Fibroblast of skin of back (primary cell): ENCODE measurements at places on chromosomes 13 and 19.

DNA sequence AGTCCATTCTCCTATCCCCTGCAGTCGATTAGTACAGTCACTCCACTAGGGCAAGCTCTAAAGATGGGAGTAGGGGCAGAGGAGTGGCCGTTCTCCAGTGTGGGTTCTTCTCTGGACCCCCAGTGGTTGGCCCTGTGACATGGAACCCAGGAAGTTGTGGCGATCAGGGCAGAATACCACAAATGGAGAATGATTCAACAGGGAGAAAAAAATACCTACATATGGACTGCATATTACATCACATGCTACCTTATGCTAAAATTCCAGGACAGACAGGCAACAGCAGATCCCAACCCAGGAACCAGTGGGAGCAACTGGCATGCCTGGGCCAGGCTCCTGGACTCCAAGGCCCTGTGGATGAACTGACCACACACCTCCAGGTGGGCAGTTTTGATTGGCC, 20.4 kb downstream of the POU2F2 start:
- DNase-seq: peak; percentile 81

DNA sequence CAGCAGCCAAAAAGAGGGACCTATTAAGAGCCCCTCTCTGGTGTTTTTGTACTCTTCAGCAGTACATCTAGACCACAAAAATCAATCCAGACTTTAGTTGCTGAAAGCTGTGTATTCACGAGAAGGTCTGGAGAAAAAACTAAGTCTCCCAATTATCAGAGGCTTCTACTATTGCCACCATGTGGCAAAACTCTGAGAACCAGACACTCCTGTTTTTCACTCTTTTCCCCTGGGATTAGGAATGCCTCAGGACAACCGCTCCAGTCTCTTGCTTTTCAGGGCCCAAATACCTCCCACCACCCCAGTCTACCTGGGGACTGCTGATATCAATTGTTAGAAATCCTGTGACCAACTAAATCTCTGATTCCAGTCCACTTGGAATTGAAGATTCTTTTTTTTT, 30.1 kb upstream of the OBI1 start:
- DNase-seq: no peak

DNA sequence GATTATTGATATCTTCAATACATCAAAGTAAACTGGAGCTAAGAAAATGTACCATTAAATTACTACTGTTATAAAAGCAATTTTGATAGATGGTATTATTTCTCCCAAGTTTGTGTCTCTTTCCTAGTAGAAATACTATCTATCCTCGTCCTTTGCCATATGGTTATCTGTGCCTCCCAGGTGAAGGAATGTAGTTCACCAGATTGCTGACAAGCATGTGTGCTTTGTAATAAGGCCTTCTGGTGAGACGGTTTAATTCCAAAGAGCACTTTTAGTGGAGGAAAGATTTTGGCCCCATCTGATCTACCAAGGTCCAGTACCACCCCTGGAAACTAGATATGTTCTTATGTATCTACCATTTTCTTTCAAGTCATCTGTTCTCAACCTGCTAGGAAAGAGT, 243.6 kb downstream of the DLEU7 start:
- DNase-seq: no peak

DNA sequence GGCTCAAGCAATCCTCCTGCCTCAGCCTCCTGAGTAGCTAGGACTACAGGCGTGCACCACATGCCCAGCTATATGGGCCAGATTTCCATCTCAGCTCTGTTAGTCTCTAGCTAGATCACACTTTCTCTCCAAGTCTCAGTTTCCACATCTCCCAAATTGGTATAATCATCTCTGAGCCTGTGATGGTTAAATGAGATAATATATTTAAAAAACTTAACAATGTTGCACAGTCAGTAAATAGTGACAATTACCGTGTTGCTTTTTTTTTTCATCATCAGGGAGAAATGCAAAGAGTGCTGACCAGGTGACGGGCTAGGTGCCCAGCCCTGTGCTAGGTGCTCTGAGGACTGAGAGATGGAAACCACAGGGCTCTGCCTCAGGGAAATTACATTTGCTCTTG, 36.9 kb upstream of the C19orf12 start:
- DNase-seq: no peak

- DNase-seq: no peak
Observed at GRCh38 chr13:48562296-48563066, 29.6 kb upstream of the RCBTB2 start.

DNA sequence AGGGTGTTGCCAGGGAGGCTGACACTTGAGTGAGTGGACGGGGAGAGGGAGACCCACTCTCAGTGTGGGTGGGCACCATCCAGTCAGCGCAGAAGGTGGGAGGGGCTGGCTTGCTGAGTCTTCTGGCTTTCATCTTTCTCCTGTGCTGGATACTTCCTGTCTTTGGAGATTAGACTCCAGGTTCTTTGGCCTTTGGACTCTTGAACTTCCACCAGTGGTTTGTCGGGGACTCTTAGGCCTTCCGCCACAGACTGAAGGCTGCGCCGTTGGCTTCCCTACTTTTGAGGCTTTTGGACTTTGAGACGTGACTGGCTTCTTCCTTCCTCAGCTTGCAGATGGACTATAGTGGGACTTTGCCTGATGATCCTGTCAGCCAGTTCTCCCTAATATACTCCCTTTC, 4.3 kb upstream of the LENG8 start:
- DNase-seq: no peak

- no peak for DNase-seq
Observed at GRCh38 chr19:5189318-5189607, 151.3 kb downstream of the PTPRS start.

- DNase-seq: peak; percentile 11
Observed at GRCh38 chr19:3880471-3881271, at the start of gene ATCAY. ATCAY (plus strand) TSS chr19:3880685; CDS start chr19:3885768, 5,083 bp downstream.

GRCh38 chr13:44523146-44524015, 52.7 kb downstream of the TSC22D1 start:
- DNase-seq: peak; percentile 50

- no peak for DNase-seq
Observed at GRCh38 chr13:32257649-32258048, 57.5 kb downstream of the ZAR1L start.

- no peak for DNase-seq
Observed at GRCh38 chr19:53147645-53148044, 11.2 kb downstream of the ZNF347 start.

GRCh38 chr19:38952395-38953165, 21.8 kb downstream of the MRPS12 start:
- peak; percentile 20 for DNase-seq

DNA sequence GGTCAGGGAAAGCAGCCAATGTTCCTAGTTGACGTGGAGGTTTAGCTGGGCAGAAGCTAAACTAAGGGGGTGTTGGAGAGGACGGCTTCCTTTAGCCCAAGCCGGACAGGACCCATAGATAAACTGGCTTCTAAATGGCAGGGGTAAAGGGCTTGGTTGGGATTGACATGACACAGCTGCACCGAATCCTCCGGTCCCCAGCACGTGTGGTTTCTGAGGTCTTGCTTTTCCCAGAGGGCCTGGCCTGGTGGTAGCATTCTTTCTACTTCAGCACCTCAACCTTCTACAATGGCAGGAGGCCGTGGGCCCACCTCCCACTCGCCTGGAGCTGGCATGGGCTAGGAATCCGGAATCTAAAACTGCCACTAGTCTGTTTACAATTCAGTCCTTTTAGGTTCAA, 163.0 kb downstream of the FGF9 start:
- DNase-seq: no peak

DNA sequence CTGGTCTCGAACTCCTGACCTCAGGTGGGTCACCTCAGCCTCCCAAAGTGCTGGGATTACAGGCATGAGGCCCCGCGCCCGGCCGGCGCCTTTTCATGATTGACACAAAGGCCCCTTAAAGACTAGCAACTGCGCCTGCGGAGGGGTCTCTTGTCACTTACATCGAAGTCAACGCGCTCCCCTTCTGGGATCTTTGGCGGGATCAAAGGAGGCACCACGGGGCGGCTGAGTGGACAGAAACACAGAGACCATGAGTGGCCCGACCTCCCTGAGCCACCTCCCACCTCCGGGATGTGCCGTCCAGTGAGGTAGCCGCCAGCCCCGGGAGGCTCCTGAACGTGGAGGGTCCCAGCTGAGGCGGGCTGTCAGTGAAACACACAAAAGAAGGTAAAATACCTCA, 7.3 kb downstream of the TNNT1 start:
- DNase-seq: no peak

DNA sequence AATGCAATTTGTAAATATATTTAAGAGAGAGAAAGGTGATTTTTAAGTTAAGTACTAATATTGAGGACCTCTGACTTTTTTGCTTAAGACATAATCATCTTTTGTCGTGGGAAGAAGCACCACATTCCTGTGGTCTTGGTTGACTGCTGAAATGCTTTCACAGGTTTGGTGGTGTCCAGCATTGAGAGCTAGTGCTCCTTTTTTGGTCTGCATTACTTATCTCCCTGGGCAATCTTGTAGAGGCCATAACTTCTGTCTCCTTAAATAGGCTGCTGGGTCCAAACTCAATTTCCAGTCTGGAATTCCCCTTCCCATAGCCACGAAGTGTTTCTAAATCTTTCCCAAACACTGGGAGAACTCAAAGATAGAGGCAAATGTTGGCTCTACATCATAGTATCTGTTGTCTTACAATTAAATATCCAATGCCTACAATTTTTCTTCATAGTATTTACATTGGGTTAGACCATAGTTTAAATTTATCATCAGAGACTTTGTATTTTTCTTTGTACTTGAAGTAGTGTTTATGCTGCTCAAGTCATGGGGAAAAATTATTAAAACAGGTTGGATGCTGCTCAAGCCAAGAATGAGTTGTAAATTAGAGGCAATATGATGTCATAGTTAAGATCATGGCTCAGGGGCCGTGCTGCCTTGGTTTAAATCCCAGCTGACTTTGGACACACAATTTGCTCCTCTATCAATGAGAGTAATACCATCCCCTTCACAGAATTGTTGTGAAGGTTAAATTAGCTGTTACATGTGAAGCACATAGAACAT, 105.6 kb downstream of the POSTN start:
- peak; percentile 99 for DNase-seq

GRCh38 chr13:46665633-46666482, 112.9 kb downstream of the LRCH1 start:
- DNase-seq: peak; percentile 37

GRCh38 chr19:35115177-35115951, at the start of gene FXYD3:
FXYD3 (plus strand) TSS chr19:35115823; CDS start chr19:35119377, 3,554 bp downstream.
- no peak for DNase-seq

DNA sequence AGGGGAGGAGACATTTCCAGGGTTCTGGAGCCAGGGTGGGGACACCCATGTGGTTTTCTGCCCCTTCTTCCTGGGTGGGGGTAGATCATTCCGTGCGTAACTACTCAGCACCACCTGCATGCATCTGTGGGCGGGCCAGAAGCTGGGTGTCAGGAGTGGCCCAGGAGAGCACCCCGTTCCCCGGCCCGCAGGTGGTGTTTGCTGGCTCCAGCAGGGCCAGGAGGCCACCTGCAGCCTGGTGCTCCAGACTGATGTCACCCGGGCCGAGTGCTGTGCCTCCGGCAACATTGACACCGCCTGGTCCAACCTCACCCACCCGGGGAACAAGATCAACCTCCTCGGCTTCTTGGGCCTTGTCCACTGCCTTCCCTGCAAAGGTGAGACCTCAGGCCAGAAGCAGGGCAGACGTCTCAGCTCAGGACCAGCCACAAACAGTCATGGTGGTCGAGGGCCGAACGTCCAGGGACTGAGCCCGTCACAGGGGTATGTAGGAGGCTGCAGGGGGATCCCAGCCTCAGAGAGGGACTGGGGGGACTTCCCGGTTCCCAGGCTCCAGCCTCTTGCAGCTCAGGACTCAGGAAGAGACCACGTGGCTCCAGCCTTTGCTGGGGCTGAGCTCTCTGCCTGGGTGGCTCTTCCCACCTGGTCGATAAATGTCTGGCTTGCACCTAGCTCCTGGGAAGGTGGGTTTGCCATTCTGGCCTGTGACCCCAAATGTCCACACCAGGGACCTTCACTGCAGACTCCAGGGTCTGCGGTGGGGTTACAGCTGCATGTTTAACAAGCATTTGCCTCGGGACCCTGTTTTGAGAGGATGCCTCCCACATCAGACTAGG, 1.6 kb downstream of the FSTL3 start:
- no peak for DNase-seq

- DNase-seq: peak; percentile 43
Observed at GRCh38 chr19:4172861-4173473, 9.4 kb downstream of the SIRT6 start.

DNA sequence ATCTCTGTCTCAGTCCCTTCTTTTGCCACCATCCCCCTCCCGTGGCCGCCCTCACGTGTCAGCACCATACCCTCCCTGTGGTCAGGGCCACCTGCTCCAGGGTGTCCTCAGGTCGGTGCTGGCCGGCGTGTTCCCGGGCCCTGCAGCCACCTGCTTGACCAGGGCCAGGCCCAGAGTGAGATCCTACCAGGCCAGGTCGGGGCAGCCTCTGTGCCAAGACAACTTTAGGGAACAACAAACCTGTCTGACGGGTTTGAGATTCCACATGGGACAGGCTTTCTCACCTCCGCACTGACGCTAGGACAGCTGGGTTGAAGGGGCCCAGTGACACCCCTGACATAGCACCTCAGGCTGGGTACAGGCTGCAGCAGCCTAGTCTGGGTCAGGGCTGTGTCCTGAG, 7.5 kb upstream of the SBNO2 start:
- DNase-seq: no peak

DNA sequence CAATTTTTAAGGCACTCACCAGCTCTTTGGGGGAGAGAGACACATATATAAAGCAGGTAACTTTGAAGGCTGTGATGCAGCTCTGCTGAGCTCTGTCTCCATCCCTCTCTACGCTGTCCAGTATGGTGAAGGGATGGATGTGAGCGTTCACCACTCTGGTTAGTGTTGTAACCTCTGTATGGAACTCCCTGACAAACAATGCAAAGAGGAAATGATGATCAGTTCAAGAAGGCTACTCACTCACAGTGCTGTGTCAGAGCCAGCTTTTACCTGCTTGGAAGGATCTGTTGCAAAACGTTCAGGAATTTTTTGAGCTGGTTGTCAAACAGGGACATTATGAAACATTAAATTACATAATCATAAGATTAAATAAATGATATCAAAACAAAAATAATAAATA, 90.8 kb upstream of the SLC10A2 start:
- DNase-seq: no peak
